ENCODE measurements at places on chromosomes 6 and 20.

- no peak for DNase-seq
Measured at GRCh38 chr6:101517632-101518031, 124.1 kb downstream of the GRIK2 start.

GRCh38 chr20:40587038-40587437, 102.0 kb downstream of the MAFB start:
- DNase-seq, result no peak

- no peak for DNase-seq
Measured at GRCh38 chr20:50521221-50522052, 11.3 kb downstream of the PTPN1 start.

GRCh38 chr20:59363101-59363500, 62.7 kb downstream of the EDN3 start:
- DNase-seq, result no peak
